NCI-H2107 (cell line): ENCODE measurements at places on chromosomes 11 and 22.

- no peak for DNase-seq
These were observed 24.1 kb downstream of the FGF4 start for GRCh38 chr11:69750875-69751597.

DNA sequence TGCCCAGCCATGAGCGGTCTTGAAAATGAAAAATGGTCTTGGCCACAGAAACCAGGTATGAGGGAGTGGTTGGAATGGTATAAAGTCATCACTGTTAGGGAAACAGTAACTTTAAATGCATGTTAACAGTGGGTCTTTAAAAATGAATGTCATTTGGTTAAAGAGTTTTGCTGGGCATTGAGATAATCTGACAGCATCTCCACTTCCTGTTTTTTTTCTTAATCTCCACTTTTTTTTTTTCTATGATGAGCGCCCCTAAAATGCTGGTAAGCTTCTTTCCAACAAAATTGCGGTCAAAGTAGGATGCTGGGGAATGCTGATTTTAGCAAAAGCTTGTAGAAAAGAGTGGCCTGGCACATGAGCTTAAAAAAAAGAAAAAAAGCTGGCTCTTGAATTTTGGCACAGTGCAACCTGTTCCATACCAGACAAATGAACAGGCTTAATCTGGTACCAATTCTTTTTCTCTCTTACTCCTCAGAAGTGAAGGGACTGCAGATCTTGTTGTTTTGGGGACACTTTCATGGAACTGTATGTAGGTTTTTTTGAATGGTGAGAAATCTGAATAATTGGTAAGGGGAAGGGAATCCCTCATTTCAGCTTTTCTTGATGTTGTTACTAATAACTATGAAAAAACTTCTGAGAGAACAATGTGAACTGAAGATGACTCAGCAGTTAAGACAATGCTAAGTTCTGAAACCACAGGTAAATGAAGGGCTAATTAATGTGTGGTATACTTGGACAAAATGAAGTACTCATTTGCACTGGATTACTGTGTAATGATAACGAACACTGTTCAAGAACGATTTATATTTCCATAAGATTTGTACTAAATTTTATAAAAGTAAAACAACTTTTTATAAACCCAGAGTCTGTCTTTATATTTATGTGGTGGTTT, 3.1 kb upstream of the ARHGEF12 start:
- no peak for DNase-seq

DNA sequence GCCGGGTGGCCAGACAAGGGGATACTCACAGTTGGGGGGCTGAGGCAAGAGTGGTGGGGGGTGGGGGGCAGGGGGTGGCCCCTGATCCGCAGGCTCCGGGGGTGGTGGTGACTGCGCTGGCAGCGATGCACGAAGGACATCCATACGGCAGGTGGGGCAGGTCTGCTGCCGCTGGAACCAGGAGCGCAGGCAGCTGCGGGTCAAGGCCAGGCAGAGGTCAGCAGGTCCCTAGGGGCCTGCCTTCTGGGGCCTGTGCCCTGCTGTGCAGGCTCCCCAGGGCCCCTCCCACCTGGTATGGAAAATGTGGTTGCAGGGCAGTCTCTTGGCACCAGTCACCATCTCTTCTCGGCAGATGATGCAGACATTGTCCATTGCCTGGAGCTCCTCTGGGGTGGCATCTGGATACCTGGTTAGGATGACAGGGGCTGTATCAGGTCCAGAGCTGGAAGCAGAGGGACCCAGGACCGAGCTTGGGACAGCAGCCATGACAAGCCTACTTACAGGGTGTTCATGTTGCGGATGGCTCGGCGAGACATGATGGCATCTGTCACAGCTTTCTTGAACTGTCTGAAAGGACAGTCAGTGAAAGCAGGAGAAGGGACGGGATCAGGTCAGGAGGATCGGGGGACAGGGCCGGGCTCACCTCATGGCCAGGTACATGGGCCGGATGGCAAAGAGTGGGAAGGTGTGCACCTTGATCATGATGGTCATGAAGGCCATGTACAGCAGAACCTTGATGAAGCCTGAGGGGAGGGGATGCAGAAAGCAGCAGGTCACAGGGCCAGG, 3.5 kb downstream of the SYVN1 start:
- DNase-seq = no peak

GRCh38 chr11:61123775-61124571, 21.7 kb downstream of the CD5 start:
- no peak for DNase-seq

- DNase-seq = no peak
These were observed 87.2 kb downstream of the KCNC1 start for GRCh38 chr11:17821648-17822400.

DNA sequence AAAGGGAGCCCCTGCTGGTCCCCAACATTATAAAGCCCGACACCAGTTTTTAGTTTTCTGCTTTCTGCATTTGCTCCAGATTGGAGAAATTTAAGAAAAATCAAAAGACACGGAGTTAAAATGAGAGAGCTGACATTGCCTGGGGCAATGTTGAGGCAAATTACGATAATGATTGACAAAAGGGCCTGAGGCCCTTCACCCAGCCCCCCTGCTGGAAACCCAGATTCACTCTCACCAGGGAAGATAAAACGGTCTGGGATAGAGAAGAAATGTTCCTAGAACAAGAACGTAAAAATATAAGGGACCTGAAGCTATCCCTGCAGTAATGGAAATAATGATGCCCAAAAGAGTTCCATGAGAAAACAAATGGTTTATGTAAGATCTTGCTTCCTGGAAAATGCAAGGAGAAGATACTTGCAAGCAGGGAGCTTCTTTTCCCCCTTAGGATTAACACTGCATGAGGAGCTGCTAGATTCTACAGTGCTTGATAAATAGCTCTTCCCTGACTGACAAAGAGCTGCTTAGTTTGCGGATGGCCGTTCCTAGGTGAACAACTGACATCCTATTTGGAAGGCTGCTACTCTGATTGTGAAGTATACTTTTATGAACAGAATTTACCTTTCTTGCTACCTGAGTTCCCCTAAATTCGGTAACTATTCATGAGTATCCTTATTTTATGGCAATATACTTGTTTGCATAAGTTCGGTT, 40.6 kb upstream of the GNAZ start:
- no peak for DNase-seq

DNA sequence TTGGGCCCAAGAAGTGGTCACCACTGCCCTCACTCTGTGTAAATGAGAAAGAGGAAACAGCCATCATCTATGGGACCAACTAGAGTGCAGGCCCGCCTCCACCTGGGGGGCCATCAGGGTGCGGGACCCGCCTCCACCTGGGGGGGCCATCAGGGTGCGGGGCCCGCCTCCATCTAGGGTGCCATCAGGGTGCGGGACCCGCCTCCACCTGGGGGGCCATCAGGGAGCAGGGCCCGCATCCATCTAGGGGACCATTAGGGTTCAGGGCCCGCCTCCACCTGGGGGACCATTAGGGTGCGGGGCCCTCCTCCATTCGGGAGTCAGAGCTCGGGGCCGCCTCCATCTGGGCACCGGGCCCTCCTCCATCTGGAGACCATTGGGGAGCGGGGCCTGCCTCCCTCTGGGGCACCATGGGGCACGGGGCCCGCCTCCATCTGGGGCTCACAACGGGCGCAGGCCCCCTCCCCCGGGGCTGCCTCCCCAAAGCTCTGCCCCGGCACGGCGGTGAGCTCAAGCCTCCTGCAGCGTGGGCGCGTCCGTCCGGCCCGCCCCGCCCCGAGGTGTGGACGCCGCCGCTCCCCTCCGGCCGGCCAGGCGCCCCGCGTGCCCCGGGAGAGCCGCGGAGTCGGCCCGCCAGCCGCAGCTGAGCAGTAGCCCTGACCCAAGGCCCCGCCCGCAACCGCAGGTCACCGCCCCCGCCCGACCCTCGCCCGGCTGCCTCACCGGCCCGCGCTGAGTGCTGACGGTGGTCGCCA, 512 bp downstream of the TOLLIP start:
- DNase-seq = no peak

DNA sequence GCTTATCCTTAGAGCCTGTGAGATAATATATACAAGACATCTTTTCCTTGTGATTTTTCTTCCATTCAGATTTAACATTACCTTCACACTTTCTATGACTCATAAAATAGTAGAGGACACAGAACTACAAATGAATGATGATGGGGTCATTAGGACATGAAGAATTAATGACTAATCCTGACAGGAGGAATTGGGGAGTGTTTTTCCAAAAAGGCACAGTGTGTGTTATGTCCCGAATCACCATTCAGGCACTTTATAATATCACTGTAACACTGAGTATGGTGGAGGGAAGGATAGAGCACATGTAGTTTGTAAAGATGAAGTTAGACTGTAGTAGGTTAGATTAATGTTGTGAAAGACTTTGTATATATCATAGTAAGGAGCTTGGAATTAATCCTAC, 391.3 kb downstream of the JRKL start:
- no peak for DNase-seq

- DNase-seq = no peak
These were observed 239.9 kb upstream of the ZC3H12C start for GRCh38 chr11:109853156-109853776.

DNA sequence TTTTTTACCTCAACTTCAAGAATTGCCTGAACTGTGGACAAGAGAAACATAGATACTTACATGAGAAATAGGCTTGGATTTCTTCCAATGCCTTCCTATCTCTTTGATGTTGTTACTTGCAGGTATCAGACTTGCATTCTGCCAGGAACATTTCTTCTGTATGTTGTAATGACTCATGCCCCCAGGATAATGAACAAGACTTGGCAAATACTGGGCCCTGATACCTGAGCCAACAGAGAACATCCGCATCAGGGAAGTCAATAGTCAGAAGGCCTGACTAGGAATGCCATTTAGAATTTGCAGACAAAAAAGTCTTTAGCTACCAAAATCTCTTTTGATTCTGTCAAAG, 273.7 kb upstream of the KIRREL3 start:
- no peak for DNase-seq

DNA sequence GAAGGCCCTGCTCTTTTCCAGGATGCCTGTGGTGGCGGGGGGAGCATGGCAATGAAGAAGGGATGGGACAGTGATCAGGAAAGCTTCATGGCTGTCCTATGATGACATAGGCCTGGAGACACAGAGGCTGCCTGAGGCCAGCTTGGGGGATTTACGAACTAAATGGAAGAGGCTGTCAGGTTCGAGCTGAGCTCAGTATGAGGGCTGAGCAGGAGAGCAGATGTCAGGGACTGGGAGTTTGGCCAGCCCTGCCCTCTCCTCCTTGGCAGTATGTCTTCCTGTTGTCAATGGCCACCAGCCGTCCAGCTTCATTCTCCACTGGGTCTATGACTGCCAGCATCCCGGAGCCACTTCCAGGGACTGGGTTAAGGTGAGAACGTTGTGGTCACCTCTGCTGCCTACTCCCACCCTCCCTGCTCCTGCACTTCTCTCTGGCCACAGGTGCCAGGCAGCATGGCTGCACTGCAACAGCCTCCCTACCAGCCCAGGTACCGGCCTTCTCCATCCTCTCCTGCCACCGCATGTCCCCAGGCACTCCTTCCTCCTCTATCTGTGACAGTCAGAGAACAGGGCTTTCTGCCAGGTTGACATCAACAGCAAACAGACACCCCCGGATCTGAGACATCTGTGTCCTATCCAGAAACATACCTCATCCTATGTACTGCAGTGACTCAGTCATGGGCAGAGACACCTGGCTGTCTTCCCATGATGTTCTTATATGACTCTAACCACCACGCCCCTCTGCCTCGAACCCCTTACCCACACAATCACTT, 75.1 kb downstream of the KIRREL3 start:
- DNase-seq = no peak

GRCh38 chr22:22818861-22819855, 68.5 kb upstream of the IGLL5 start:
- DNase-seq = peak; percentile 52
